NCI-H460 (cell line): ENCODE measurements at places on chromosomes 7 and 10. TPM values are rescaled to one million over a fixed set of nuclear protein-coding genes. Genes with fewer than 3 reads are reported as not detected.
A peak's percentile ranks its signal among the peaks of the same experiment; 100 is the strongest.

- no peak for DNase-seq
Observed at GRCh38 chr7:42645906-42646305, 266.0 kb downstream of the C7orf25 start.

DNA sequence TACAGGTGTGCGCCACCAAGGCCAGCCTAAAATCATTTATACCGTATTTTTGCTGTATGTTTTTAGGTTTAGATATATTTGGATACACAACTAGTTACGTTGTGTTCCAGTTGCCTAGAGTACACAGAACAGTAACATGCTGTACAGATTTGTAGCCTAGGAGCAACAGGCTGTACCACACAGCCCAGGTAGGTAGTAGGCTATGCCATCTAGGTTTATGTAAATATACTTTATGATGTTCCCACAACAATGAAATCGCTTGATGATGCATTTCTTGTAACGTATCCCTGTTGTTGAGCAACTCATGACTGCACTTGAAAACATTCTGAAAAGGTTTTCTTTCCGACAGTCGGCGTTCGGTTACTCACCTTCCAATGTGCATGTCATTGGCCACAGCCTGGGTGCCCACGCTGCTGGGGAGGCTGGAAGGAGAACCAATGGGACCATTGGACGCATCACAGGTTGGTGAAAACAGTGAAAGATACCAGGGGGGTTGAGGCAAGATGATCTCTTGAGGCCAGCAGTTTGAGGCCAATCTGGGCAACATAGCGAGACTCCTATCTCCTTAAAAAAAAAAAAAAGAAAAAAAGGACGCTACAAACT lies 7.7 kb downstream of the PNLIP start:
- DNase-seq = no peak

The NIPSNAP2 gene
- 32.7 and 38.1 TPM in 2 replicates for total RNA-seq

DNA sequence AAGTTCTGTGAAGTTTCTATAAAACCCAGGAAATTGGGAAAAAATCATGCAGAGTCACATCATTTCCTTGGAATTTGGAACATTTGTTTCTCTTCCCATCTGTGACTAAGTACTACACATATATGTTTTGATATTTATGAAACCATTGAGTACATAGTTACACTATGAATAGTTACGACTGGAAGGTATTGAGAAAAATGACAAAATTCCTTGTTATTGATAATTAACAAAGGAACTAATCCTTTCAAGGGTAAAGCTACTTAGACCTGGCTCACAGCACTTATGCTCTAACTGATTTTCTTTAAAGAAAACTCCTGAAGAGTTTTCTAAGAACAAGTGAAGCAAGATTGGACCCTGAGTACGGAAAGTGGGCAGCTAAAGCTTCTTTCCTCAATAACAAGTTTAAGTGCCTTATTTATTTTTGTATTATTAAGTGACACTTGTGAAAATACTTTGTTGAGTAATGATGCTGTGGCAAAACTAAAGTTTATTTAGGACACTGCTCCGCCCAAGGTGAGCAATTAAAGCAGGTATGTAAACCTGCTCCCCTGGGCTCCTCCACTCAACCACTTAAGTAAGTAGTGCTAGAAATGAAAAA lies 12.0 kb upstream of the GLCCI1 start:
- DNase-seq = no peak

The ASB10 gene
- not detected in 2 replicates for total RNA-seq

DNA sequence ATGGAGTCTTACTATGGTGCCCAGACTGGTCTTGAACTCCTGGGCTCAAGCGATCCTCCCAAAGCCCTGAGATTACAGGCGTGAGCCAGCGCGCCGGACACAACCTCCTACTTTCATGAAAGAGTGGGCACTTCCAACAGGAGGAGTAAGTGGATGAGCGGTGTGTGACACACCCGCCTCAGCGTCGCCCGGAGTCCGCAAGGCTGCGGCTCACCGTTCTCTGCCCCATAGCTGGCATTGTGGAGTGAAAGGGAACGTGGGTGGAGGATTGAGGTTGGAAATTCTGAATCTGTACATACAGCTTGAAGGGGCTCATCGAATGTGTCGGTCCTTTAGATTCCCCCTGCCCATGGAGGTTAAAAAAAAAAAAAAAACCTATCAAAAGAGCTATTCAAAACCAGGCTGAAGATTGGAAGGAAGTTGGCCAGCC lies 524 bp upstream of the PRXL2A start:
- DNase-seq = peak; percentile 31

GRCh38 chr7:155669717-155670505 lies 25.4 kb downstream of the RBM33 start:
- no peak for DNase-seq

- DNase-seq = no peak
Observed at GRCh38 chr7:75996476-75996875, 2.1 kb upstream of the TMEM120A start.

DNA sequence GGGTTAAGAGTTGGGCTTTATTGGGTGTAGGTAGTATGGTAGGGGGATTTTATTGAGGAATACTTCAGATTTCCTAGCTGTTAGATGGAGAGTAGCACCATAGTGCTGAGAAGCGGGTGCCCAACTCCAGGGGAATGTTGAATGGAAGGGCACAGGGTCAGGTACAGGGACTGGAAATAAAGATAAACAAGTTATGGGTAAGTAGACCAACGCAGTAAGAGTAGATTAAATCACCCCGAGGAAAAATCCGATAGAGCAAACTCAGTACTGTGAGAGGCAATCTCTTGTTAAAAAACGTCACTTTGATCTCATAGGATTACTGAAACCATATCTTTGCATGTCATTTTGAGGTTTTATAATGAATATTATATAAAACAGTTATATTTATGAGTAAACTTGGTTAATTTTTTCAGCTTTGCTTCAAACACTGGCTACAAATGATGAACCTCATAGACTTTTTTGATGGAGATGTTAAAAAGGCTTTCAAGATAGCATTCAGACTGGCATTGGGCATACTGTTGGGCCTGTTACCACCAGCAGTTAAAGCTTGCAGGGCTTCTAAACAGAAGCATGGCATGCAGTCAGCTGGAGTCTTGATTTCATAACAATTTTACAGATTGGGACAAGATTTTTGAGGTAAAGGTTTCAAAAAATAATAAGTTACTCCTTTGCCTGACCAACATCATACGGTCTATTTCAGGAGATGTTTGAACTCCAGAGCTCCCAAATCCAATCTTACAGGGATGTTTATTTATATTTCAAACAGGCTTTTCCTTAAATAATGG lies 7.1 kb downstream of the AHR start:
- no peak for DNase-seq

The RGS10 gene
- total RNA-seq = 39.1 and 43.6 TPM in 2 replicates

- DNase-seq = no peak
Observed at GRCh38 chr7:107173691-107174406, 5.0 kb downstream of the HBP1 start.

- no peak for DNase-seq
Observed at GRCh38 chr10:28738200-28738599, 60.9 kb downstream of the BAMBI start.

GRCh38 chr7:96074871-96075270 lies 247.0 kb downstream of the SLC25A13 start:
- no peak for DNase-seq

The GBX1 gene
- total RNA-seq = not detected in 2 replicates

The CHN2 gene
- total RNA-seq = 3.3 and 3.6 TPM in 2 replicates

DNA sequence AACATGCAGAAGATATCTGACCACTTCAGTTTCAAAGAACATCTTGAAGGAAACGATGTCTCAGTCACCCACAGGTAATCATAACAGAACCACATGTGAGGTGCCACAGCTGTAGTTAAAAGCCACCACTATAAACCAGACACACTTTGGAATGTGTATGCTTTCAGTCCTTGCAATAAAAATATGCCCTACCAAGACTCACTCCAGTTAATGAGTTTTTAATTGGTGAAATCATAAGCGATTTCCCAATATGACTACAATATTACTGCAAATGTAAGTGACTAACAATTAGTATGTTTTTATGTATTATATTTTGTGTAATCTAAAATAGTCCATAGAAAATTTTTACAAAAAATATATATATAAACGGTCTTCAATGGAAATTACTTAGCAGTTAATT lies 428.2 kb downstream of the PARD3 start:
- DNase-seq = no peak

DNA sequence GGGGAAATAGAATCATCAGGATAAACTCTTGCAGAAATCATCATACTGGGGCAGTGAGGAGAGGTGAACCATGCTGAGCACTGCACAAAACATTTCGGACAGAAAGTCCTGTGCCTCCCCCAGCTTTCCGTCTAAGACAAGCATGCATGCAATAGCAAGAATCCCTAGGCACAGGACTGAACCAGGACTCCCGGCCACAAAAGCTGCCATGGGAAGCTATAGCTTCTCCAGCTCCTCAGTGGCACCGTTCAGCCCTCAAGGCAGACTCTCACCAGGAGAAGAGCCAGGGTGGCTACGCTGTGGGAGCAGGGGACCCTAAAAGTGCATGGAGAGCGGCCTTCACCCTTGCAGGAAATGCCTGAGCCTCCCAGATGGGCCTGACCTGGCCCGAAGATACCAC lies 70.8 kb downstream of the ASB13 start:
- no peak for DNase-seq

DNA sequence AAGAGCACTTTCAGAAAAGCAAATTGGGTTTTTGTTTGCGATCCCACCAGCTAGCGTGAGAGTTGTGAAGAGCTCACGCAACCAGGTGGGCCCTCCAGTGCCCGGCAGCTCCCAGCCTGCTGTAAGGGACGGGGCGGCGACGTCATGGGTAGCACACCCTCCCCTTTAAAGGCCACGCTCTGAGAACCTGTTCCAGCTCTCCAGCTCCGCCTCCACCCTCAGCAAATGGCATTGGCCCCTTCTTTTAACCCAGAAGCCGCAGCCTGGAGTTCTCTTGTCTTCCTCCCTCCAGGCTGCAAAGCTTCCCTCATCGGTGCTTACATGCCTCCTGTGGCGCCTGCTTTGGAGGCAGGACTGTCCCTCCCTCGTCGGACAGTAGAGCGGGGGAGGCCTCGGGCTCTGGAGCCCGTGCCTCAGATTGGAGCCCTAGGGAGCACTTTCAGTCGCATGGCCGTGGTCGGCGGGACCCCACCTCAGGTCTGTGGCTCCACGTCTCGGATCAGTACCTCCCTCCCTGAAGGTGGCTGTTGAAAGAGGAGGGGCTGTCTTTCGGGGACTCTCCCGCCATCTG lies 32.9 kb downstream of the WIPI2 start:
- no peak for DNase-seq

The GPR141 gene
- not detected in 2 replicates for total RNA-seq

- no peak for DNase-seq
Observed at GRCh38 chr10:32144817-32145688, 88.8 kb upstream of the KIF5B start.

The P4HA1 gene
- total RNA-seq = 212 and 220 TPM in 2 replicates

The CBX3 gene
- 227 and 252 TPM in 2 replicates for total RNA-seq

GRCh38 chr7:47335557-47336471 lies 246.1 kb downstream of the TNS3 start:
- DNase-seq = no peak

DNA sequence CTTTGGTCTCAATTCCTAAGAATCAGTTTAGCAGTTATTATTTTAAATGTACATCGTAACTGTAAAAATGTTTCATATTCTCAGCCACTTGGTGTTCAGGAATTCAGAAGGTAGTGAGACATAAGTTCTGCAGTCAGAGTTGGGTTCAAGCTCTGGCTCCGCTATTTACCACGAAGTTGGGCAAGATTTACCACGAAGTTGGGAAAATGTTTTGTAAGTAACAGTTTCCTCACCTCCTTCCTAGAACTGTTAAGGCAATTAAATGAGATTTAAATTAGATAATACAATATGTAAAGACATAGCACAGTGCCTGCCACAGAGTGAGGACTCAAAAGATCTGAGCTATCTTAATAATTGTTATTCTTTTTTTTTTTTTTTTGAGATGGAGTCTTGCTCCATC lies 16.3 kb upstream of the ABLIM1 start:
- no peak for DNase-seq

DNA sequence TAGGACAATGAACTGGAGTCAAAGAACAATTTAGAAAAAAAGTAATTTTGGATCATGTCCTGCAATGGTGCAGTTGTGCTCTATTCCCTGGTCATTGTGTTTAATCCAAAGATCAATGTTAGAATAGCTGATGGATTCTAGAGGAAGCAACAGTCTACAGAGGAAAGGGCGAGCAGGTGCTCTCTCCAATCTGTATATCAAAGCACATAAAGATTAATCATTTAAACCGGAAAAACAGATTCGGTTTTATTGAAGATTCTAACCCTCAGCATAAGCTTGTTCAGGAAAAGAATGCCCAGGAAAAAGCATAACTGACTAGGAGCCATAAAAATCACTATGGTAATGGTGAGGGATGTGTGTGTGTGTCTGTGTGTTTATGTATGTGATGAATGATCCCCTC lies 110.3 kb downstream of the MALRD1 start:
- no peak for DNase-seq

DNA sequence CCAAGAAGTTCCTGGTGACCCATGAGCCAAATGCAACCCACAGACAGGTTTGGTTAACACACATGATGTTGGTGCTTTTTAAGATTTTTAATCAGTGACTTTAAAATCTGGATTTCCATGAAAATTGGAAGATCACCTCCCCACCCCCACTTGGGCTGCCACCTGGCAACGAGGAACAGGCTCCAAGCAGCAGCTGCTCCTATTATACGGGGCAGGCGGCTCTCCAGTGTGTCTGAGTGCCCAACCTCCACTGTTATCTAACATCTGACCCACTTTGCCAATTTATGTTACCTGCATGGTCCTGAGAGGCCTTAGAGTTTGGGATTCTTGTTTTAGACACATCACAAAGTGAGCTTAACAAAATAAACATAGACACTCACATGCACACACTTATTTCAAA lies 56.4 kb downstream of the SGMS1 start:
- no peak for DNase-seq

DNA sequence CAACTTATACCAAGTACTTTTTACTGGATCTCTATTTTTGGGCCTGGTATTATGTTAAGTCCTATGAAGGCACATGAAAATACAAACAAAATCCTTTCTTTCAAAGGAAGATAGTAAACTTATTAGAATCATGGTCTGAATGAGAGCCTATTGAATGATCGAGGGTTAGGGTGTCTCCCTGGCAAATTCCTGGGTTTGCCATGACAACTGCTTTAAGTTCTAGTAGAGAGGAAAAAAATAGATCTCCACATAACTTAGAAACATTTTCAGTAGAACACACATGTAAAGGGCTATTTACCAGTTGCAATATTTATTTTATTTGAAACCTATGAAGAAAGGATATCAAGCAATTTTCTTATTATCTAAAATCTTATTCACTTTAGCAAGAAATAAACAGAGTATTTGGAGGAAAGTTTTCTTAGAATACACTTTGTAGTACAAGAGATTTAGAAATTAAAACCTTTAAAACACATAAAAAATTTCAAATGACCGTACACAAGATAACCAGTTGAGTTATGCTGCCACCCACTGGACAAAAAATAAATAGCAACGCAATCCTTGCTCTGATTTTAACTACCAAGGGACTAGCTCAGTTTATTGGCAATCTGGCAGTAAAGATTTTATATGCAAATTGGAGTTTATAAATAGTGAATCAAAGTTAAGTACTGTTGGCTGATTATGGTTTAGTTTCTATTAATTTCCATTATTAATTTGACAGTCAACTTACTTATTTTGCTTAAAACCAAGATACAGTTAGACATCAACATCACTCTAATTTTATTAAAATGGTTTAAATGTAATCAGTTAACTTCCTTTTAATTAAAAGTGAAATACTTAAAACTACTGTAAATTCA lies 33.9 kb downstream of the CACUL1 start:
- peak; percentile 49 for DNase-seq

- no peak for DNase-seq
Observed at GRCh38 chr7:21330462-21331178, 97.3 kb upstream of the SP4 start.
